Astrocyte of the hippocampus (primary cell): ENCODE measurements at places on chromosomes 12 and 14.

DNA sequence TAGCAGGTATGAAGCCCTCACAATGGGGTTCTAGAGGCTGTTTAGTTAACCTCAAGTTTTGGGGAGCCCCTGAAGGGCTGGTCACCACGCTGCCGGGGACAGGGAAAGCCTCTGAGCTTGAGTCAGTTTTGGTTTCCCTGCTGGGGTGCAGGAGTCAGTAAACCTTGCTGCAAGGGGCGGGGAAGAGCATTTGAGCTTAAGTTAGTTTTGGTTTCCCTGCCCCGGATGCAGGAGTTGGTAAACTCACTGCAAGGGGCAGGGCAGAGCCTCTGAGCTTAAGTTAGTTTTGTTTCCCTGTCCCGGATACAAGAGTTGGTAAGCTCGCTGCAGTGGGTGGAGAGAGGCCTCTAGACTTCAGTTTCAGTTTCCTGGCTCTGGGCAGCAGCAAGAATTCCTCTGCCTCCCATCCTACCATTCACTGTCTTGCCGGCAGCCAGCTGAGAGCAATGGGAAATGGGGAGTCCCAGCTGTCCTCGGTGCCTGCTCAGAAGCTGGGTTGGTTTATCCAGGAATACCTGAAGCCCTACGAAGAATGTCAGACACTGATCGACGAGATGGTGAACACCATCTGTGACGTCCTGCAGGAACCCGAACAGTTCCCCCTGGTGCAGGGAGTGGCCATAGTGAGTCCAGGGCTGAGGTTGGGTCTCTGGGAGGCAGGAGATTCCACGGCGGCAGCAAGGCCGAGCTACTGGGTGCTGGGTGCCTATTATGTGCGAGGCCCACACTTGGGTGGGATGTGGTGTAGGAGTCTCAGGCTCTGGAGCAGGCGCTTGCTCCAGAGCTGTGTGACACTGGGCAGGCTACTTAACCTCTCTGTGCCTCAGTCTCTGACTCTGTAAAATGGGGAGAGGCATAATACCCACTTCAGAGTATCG is at the start of gene OAS2:
TSS of gene OAS2 (plus strand) at position 357 of the 878 bp plus-strand sequence. CDS start at position 447, 90 bp downstream.
- DNase-seq, result peak; percentile 37

DNA sequence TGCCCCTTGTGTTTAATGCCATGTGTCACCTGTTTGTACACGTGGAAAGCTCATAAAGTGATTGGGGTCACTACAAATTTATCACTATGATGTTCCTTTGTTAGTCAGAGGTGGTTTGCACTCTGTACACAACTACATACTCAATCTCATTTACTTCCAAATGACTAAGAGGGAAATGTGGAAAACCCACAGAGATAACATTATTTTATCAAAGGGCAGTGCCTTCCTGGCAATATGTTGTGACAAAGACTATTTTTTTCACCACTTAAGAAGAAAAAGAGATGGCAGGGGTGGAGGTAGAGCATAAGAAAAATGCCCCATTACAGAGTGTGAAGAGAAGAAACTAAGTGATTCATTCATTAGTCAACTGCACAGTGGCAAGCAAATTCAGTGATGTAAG is 1064.1 kb upstream of the FLRT2 start:
- DNase-seq, result peak; percentile 35

- DNase-seq, result peak; percentile 88
Observed at GRCh38 chr14:32372154-32372553, 43.1 kb downstream of the AKAP6 start.

DNA sequence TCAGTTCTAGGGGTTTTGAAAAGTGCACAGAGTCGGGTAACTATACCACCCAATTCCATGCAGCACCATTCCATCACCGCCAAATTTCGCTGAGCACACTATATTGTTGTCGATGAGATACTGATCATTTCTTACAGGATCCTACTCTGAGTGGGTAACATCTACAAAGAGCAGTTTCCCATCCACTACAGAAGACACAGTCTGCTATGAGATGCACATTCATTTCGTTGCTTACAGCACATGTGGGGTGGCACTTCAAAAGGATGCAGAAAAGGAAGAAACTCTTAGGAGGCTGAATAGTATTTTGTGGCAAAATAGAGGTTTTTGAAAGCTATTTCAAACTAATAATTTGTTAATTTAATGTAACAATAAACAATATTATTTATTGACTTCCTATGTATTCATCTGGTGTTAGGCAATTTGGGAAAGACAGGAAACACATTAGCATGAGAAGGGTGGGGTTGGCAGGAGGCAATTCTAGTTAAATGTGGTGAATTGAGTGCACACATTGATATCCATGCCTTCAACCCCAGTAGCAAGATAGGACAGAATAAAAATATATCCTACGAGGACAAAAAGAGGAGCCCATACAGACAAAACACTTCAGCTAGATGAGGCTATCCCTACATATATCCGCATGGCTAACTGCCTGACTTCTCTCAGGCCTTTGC is 186.8 kb upstream of the PARP11 start:
- DNase-seq, result no peak

DNA sequence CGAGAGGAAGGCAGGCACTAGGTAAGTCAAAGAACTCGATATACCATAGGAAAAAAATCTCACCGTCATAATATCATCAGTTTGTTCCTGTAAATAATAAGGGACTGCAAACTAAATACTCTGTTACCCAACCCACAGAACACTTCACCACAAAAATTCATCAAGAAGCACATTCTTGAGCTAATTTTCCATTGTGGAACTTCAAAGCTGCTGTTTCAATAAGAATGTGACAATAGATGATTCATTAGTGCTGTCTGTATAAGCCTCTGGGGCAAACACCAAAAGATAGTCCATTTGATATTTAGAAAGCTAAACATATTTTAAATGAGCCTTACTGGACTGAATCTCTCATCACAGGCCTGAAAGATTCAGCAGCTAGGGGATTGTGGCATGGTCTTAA is 219.4 kb downstream of the KSR2 start:
- DNase-seq, result no peak

DNA sequence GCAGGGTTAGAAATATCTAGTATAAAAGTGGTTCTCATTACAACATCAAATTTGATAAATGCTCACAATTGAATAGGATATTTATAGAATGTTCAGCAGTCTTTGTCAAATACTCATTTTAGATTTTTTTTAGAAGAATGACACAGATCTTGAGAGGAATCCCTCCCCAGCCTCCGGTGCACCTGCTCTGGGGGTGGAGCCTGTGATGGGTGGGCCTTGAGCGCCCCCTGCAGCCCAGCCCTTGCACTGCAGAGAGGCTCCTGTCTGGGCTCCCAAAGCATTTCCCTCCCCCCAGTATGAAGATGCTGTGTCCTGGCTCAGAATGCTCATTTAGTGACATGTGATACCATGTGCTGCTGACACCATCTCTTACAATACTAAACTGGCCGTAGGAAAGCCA is 792.3 kb downstream of the TMEM121 start:
- DNase-seq, result no peak

GRCh38 chr12:54032086-54032619 is 697 bp upstream of the HOXC5 start:
- DNase-seq, result no peak

DNA sequence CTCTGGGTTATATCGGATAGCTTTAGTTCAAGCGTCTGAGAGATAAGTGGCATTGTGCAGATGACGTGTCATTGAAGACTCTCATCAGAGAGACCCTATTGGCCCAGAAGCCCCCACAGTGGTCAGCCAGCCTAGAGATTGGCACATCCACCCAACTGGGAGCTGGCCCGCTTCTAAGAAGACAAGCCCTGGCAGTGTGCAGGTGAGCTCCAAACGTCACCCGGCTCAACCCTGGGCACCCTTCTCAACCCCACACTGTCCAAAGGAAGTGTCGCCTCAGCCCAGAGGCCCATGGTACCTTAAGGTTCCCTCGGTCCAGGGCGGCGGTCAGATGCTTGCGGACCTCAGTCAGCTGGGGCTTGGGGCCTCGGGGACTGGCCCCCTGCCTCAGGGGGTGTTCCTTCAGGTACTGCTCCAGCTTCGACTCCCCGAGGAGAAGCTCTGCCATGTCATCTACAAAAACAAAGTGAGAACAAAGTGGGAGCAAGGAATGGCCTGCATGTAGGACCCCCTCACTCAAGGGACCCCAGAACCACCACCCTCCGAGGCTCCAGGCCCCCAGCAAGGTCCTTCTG is 30.3 kb downstream of the TTC7B start:
- DNase-seq, result no peak

GRCh38 chr14:58812050-58812910 is 174.5 kb downstream of the DACT1 start:
- DNase-seq, result no peak

DNA sequence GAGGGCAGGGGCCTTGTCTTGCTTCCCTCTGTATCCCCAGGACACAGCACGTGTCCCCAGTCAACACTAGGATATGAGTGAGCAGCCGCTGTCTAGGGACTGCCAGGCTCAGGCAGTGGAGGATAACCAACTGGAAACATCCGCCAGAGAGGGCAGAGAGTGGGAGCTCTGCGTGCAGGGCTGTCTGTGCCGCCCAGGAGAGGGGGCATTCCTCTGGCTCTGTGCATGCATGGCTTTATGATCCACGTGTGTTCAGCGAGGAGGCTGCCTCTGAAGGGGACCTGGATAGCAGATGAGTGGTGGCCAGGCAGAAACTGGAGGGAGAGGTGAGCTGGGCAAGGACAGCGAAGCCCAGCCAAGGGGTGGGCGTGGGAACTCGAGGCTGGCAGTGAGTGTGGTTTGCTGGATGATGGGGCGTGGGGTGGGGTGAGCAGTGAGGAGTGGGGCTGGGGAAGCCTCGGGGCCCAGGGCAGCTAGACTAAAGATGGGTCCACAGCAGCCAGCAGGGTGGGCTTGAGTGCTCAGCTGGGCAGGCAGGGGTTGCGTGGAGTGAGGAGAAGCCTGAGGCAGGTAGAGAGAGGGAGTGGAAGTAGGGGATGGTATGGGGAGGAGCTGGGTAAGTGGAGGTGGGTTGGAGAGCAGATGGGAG is 72.9 kb downstream of the PRIMA1 start:
- DNase-seq, result no peak

DNA sequence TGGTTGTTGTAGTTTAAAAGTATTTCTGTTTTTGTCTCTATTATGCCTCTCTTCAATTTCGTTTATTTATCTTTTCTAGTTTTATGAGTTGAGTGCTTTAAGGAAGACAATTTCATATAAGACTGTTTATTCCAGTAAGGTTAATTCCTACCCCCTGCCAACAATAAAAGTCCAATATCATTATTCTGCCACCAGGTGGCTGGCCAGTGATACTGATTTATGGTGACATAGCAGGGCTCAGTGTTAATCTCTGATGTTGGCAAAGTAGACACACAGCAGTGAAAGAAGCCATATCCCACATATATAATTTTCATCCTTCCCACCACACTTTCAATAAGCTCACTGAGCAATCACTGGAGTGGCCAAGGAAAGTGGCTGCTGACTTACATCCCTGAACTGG is 69.0 kb upstream of the BMP4 start:
- peak; percentile 31 for DNase-seq

- no peak for DNase-seq
Observed at GRCh38 chr12:56989861-56990610, 16.3 kb downstream of the ZBTB39 start.
